ENCODE measurements at places on chromosomes 2 and 18.

DNA sequence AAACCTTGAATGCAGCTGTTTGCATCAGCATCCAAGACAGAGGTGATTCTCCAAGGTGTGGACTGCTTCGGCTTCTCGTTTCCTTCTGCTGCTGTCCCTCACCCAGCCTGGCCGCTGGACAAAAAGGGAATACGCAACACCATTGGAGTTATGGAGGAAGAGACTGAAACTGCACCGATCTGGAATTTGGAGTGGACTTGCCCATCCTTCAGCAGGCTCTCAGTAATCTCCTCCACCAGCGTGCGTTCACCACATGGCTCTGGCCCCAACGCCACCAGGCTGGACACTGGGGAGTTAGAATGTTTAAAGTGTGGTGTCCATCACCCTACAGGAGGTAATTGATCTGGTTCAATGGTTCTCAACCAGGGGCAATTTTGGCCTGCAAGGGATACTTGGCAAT, 41.4 kb upstream of the ID2 start:
- DNase-seq: no peak

GRCh38 chr2:96103187-96103601, 13.2 kb downstream of the ADRA2B start:
- no peak for DNase-seq

GRCh38 chr2:149004836-149005235, 33.7 kb upstream of the LYPD6B start:
- DNase-seq: no peak

DNA sequence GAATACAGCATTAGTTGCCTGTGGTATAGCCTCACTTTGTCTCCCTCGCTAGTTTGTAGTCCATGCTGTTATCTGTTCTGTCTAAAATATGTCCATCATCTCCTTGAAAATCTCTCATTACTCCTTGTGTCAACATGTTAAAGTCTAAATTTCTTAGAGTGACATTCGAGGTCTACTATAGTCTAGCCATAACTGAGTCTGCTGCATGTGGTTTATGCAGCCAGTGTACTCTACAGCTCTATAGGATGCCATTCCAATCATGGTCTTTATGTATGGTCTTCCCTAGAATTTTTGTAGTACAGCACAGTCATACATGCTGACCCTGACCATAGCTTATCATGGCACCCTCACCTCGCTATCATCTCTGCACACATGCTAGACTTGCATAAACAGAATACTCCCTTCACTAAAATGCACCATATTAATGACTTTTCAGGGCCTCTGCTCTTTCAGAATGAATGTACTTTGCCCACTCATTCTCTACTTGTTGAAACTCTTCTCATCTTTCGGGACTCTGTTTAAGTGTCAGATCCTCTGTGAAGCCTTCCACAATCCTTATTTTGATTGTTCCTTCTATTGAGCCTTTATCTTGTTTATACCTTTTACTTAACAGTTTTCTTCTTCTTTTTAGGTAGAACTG, 12.8 kb downstream of the TANK start:
- DNase-seq: no peak

Data from stimulated activated naive CD4-positive, alpha-beta T cell (primary cell).